Ovary (tissue), 10 donors: ENCODE measurements at places on chromosomes 6 and 20.

DNA sequence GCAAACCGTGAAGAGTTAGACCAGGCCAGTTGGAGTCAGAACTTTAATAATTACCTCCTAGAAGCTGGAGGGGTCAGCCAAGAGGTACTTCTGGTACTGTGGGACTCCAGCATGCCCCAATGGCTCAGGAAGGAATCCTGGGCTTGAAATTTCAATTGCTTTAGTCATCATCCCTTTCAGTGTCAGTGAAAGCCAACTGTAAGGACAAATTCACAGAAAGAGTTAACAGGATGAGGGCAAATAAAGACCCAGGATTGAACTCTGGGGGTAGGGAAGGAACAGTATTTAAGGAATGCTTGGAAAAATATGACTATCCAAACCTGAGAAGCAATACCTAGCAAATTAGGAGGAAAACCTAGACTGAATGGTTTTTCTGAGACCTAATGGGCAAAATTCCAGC is 735.1 kb upstream of the MARCKS start:
- no peaks in the 10 kb centered on the region for H3K36me3 ChIP-seq
- no peaks in the 10 kb centered on the region for H3K4me1 ChIP-seq
- H3K4me3 ChIP-seq, result no peak overlapping the region
- DNase-seq, result no peak
- no peaks in the 10 kb centered on the region for H3K27me3 ChIP-seq

- H3K27me3 ChIP-seq, result no peaks in the 10 kb centered on the region
- H3K4me1 ChIP-seq, result peaks cover 6% of the 10 kb centered on the region
- H3K36me3 ChIP-seq, result no peaks in the 10 kb centered on the region
- H3K4me3 ChIP-seq, result no peak overlapping the region
- no peak overlapping the region for H3K27ac ChIP-seq
- no peak for DNase-seq
Measured at GRCh38 chr20:55094353-55094861, 619.0 kb downstream of the DOK5 start.

DNA sequence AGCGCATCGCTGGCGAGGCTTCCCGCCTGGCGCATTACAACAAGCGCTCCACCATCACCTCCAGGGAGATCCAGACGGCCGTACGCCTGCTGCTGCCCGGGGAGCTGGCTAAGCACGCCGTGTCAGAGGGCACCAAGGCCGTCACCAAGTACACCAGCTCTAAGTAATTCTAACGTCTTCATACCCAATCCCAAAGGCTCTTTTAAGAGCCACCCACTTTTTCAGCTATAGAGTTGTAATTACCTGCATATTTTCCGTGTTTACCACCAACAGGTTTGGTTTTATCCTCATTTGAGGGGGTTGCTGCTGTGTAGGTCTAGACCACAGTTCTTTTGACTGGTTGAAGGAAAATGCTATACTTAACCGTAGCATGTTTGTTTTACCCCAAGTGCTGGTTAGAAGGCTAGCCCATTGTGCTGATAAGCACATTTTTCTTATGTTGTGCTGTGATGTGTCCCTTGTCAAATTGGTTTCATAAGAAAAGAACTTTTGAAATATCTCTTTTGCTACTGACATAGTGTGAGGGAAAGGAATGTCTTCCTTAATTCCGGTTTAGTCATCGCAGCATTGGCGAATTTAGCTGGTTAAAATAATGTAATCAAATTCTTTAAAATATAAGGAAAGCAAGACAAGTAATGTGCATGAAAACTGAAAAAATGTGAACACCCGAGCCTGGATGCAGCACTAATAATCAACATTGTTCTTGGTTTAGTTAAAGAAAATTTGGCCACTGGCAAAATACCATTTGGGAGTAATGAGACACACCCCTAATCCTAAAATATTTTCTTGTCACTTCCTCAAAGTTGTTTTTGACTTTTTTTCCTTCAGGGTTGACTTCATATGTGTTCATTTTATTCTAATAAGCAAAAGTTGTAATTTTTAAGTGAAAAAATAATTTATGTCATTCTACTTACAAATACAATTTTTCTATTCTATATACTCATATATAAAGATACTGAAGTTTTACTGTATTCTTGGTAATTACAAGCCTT is 112.8 kb downstream of the HFE start:
- H3K4me1 ChIP-seq, result peaks cover 3% of the 10 kb centered on the region
- H3K36me3 ChIP-seq, result no peaks in the 10 kb centered on the region
- H3K27ac ChIP-seq, result peak overlapping the region; percentile 22
- peak overlapping the region; percentile 55 for H3K4me3 ChIP-seq
- no peak for DNase-seq
- H3K27me3 ChIP-seq, result no peaks in the 10 kb centered on the region

DNA sequence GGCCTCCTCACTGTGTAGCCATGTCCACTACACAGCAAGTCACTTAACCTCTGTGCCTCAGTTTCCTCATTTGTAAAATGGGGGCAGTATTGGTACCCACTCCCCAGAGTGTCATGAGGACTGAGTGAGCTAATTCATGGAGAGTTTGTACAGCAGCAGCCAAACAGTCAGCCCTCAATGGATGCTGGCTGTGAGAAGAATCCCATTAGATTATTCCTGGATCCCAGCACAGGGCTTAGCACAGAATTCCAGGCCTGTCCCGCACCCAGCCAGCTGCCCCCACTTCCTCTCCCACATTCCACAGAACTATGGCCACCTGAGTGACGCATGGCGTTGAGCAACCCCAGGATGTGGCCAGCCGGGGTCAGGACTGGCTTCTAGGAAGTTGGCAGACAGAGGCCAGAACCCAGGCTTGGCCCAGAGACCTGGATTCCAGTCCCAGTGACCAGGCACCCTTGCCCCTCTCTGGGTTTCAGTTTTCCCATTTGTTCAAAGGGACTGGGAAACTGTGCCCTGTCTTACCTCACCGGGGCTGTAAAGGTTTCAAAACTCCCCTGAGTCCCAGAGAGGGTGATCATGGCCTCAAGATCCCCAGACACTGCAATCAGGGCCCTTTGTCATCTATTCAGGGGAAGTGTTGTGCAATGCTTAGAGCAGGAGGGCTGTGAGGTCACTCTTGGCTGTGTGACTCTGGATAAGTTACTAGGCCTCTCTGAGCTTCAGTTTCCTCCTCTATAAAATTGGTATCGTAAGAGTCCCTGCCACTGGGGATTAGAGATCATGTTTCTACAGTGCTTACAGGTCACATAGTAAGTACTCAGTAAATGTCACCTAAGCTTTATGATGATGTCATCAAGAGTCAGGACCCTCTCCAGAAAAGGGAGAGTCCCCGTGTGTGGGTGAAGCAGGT is 3.0 kb upstream of the TGM2 start:
- peaks cover 13% of the 10 kb centered on the region for H3K4me1 ChIP-seq
- no peak overlapping the region for H3K4me3 ChIP-seq
- no peak overlapping the region for H3K27ac ChIP-seq
- H3K36me3 ChIP-seq, result no peaks in the 10 kb centered on the region

DNA sequence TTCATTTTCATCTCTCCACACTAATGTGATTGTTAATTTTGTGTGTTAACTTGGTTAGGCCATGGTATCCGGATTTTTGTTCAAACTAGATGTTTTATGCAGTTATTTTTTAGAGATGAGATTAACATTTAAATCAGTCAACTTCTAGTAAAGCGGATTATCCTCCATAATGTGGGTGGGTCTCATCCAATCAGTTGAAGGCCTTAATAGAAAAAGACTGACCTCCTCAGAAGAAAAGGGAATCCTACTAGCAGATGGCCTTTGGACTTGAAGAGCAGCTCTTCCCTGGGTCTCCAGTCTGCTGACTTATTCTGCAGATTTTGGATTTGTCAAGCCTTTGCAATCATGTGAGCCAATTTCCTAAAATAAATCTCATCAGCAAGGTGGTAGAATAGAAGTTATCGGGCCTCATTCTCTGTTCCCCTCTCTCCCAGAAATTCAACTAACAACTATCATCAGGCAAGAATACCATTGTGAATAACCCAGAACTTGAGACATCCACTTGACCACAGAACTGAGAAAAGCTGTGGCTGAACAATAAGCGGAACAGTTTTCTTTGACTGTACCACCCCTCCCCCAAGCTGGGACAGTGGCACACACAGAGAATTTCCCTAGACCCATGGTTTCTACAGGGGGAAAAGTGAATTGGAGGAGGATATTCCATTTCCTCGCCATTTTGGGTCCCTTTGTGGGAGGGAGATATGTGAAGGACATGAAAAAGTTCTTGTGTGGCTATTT is 323.0 kb downstream of the UTRN start:
- H3K4me3 ChIP-seq, result no peak overlapping the region
- no peak overlapping the region for H3K27ac ChIP-seq
- no peaks in the 10 kb centered on the region for H3K4me1 ChIP-seq
- DNase-seq, result no peak
- no peaks in the 10 kb centered on the region for H3K27me3 ChIP-seq

DNA sequence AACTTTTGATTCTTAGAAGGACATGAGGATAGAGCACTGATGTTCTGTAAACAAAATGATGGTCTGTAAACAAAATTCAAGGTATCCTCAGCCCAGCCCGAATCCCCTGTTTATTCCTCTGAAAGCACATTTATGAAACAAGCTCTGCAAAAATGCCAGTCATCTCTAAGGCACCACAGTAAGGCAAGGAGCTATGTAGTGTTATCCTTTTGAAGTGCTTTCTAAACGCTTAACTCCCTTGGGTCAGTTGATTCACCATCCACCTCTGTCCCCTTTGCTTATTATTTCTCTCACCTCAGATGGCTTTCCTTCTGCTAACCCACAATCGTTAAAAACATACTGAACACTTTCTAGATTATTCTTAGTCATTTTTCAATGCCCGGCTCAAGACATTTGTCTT is 93.8 kb downstream of the ATXN1 start:
- no peak overlapping the region for H3K4me3 ChIP-seq
- no peak overlapping the region for H3K27ac ChIP-seq
- DNase-seq, result no peak
- no peaks in the 10 kb centered on the region for H3K36me3 ChIP-seq
- peaks cover 2% of the 10 kb centered on the region for H3K4me1 ChIP-seq

- H3K4me1 ChIP-seq, result peaks cover 15% of the 10 kb centered on the region
- H3K4me3 ChIP-seq, result no peak overlapping the region
- H3K27ac ChIP-seq, result no peak overlapping the region
- H3K27me3 ChIP-seq, result no peaks in the 10 kb centered on the region
- DNase-seq, result no peak
Measured at GRCh38 chr6:105489216-105489530, 86.3 kb upstream of the PREP start.

DNA sequence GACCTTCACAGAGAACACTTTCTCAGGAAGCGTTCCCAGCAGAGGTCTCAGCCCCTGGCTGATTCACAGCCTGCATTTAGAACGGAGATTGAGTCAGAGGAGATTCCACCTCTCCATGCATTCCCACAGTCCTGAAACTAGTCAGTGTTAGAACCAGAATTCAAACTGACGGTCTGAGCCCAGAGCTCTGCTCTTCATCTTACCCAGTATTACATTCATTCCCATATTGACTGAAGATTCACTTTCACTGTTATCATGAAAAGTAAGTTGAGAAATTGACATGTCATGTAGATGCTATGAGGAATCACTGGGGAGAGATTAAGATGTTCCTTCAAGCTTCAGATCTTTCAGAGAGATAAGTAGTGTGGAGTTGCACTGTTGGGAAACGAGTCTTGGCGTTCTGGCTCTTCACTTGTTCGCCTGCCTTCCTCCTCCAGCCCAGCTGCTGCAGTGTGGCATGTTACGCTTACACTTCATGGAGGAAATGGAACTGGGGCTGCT is 28.3 kb downstream of the MAS1 start:
- H3K4me3 ChIP-seq, result no peak overlapping the region
- H3K27ac ChIP-seq, result no peak overlapping the region
- H3K4me1 ChIP-seq, result no peaks in the 10 kb centered on the region
- DNase-seq, result no peak
- no peaks in the 10 kb centered on the region for H3K27me3 ChIP-seq

DNA sequence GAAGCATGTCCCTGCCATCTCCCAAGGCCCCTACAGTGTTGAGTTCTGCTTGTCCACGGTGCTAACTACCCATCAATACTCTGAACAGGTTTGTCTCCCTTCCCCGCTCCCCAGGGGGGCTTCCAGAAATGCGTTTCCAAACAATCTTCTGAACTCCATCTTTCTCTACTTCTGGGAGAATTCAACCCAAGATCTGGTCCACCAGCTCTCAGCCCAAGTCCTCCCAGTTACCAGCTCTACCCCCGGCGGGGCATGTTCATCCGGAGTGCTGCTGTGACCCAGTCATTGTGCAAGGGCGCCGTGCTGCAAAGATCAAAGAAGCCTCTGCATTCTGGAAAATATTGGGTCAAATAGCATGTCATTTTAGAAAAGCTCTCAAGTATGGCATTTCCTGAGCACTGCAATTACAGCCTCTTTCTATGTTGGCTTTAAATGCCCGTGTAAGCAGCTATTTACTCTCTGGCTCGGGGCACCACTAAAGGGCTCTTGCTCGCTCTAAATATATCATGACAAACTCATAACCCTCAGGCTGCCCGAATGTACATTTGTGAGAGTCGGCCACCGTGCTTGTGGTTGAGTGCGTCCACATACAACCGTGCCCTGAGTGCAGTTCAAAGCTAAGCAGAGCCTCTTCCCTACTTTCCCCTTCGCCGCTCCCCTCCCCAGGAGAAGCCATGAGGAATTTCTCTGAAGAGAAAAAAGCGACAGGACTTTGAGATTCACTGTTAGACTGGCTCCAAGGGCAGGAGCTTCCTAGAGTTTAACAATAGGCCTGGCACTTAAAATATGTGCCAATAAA is 71.6 kb downstream of the BANF2 start:
- H3K27ac ChIP-seq, result no peak overlapping the region
- no peaks in the 10 kb centered on the region for H3K36me3 ChIP-seq
- H3K27me3 ChIP-seq, result no peaks in the 10 kb centered on the region
- no peak for DNase-seq
- no peak overlapping the region for H3K4me3 ChIP-seq

- DNase-seq, result no peak
- no peaks in the 10 kb centered on the region for H3K4me1 ChIP-seq
- H3K36me3 ChIP-seq, result no peaks in the 10 kb centered on the region
- no peaks in the 10 kb centered on the region for H3K27me3 ChIP-seq
Measured at GRCh38 chr6:55869674-55870073, 5.7 kb downstream of the BMP5 start.

DNA sequence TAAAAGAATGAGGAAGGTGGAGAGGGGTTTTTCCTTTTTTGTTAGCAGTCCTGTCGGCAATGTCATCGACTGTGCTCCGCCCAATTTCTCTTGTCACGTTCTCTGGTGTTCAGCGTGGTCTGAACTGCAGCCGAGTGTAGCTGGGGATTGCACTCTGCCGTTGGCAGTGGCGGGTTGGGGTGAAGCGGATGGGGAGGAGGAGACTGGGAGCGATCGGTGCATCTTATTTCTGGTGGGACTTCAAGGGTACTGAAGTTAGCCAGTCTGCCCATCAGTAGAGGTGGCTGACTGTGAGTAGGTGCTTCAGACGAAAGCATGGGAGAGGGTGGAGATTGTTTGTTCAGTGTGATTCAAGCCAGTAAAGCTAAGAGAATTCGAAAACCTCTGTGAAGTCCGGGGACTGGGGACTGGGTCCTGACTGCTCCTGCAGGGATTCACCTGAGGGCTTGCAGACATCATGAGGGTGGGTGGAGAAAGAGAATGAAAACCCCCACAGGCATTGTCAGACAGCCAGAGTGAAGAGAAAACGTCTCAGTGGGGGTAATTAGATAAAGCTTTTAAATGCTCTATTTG is 5.1 kb downstream of the RREB1 start:
- no peak for DNase-seq
- peaks cover 9% of the 10 kb centered on the region for H3K4me1 ChIP-seq
- no peaks in the 10 kb centered on the region for H3K27me3 ChIP-seq
- no peak overlapping the region for H3K27ac ChIP-seq
- no peak overlapping the region for H3K4me3 ChIP-seq

- peaks cover 1% of the 10 kb centered on the region for H3K4me1 ChIP-seq
- H3K27me3 ChIP-seq, result no peaks in the 10 kb centered on the region
- H3K36me3 ChIP-seq, result no peaks in the 10 kb centered on the region
- H3K27ac ChIP-seq, result no peak overlapping the region
Measured at GRCh38 chr6:53189554-53189953, 40.9 kb upstream of the GCM1 start.
